PC-3 (cell line): ENCODE measurements at places on chromosomes 7 and 10. TPM values are rescaled to one million over a fixed set of nuclear protein-coding genes. Genes with fewer than 3 reads are reported as not detected.

GRCh38 chr7:51601461-51601860 lies 284.9 kb upstream of the COBL start:
- peaks cover 3% of the 10 kb centered on the region; the same call in 1 of the 2 replicates for H3K4me1 ChIP-seq
- H3K27ac ChIP-seq: no peak overlapping the region
- no peaks in the 10 kb centered on the region for H3K27me3 ChIP-seq

DNA sequence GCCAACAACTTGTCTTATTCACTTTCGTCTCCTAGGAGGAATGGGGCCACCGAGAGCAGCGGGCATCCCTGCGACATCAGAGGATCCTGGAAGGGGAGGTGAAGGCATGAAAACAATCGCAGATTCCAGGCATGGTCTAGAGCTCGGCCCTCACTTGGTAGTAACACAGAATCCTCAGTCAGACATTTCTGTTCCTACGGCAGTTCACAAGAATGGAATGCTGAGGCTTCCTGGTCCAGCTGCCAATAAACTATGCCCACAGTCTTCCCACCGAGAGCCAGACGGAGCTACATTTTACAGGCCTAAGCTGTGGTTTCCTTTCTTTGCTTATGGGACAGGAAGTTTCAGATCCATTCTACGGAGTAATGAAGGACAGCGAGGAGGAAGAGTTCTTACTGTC lies 75.8 kb downstream of the OR13A1 start:
- peaks cover 15% of the 10 kb centered on the region for H3K4me1 ChIP-seq
- no peak for DNase-seq
- H3K27me3 ChIP-seq: no peaks in the 10 kb centered on the region
- H3K27ac ChIP-seq: no peak overlapping the region
- H3K36me3 ChIP-seq: no peaks in the 10 kb centered on the region

DNA sequence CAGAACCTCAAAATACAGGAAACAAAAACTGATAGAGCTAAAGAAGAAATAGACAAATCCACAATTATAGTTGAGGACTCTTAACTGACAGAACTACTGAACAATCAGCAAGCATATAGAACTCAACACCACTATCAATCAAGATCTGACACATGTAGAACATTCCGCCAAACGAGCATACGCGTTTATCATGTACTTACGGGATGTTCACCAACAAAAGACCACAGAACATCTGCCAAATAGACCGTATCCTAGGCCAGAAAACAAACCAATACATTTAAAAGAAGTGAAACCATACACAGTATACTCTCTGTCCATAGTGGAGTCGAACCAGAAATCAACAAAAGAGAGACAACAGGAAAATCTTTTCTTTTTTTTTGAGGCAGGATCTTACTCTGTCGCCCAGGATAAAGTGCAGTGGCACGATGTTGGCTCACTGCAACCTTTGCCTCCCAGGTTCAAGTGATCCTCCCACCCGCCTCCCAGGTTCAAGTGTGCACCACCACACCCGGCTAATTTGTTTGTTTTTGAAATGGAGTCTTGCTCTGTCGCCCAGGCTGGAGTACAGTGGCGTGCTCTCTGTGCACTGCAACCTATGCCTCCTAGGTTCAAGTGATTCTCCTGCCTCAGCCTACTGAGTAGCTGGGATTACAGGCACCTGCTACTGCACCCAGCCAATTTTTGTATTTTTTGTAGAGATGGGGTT lies 5.1 kb downstream of the GNA12 start:
- H3K36me3 ChIP-seq: peaks cover 14% of the 10 kb centered on the region
- no peak for DNase-seq
- H3K27me3 ChIP-seq: no peaks in the 10 kb centered on the region
- H3K27ac ChIP-seq: no peak overlapping the region
- peaks cover 14% of the 10 kb centered on the region for H3K4me1 ChIP-seq

- H3K36me3 ChIP-seq: no peaks in the 10 kb centered on the region
- DNase-seq: peak; percentile 41
- no peak overlapping the region for H3K27ac ChIP-seq
- no peaks in the 10 kb centered on the region for H3K4me1 ChIP-seq
- 0 out of 2 replicates have a peak, but pooled peaks cover 5% of the 10 kb centered on the region for H3K27me3 ChIP-seq
These were observed 939.7 kb downstream of the KCNMA1 start for GRCh38 chr10:76697923-76698322.

- peaks cover 8% of the 10 kb centered on the region for H3K4me1 ChIP-seq
- no peaks in the 10 kb centered on the region for H3K27me3 ChIP-seq
- H3K4me3 ChIP-seq: no peak overlapping the region
- no peaks in the 10 kb centered on the region for H3K36me3 ChIP-seq
- no peak for DNase-seq
These were observed 156.5 kb downstream of the CSTF2T start for GRCh38 chr10:51542853-51543252.

GRCh38 chr7:51027106-51027934 lies 244.6 kb upstream of the GRB10 start:
- H3K4me1 ChIP-seq: peaks cover 25% of the 10 kb centered on the region
- H3K27ac ChIP-seq: no peak overlapping the region
- no peak for DNase-seq
- H3K4me3 ChIP-seq: no peak overlapping the region
- H3K27me3 ChIP-seq: no peaks in the 10 kb centered on the region

DNA sequence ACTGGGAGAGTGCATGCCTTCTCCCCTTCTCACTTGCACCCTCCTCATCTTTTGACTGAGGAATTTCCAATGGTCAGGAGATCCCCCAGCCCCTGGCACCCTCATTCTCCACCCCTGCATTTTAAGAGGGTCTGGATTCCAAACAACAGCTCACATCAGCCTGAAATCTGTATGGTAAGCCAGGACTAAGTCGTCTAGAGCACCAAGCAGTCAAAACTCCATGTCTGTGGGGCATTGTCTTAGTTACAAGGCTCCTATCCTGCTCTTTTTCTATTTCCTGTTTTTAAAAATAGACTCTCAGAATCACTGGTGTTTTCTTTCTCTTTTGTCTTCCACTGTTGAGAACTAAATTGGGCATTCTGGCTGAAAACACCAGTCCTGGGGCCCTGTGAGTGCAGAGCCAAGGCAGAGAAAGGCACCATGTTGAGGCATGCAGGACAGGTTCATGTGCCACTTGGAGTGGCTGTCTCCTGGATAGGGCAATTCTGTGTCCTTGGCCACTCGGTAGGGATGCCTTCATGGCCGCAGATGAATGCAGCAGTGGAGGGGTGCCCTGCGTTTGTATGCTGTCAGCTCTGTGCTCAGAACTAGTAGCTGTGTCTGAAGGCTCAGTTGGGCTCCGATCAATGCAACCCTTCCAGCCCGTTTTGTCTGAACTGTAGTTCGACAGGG lies 216.6 kb upstream of the YAE1 start:
- H3K4me1 ChIP-seq: no peaks in the 10 kb centered on the region
- no peak for DNase-seq
- no peaks in the 10 kb centered on the region for H3K36me3 ChIP-seq
- H3K27ac ChIP-seq: no peak overlapping the region

DNA sequence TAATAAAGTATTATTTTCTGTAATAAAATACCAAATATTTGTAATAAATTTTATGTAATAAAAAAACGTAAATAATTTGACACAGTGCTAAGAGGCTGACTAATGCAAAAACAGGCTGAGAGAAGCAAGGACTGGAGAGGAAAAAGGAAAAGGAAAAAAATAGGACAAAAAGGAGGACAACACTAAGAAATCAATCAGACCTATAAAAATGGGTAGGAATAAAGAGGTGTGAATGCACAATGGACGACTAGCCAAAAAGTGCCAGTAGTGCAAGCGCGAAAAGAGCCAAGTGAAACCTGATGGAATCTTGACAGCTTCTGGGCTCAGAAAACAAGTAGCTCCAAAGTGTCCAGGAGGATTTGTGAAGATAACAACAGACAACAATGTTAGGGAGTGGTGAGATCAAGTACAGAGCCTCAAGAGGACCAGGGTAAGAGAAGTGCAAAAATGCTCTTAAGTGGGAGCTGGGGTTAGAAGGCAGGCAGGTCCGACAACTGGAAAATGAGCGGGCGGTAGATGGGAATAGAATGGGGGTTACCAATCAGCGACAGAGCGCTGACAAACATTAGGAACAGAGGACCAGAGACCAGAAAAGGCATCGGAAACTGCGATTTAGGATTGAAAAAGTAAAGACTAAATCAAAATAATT lies 1.2 kb downstream of the BRAF start:
- peaks cover 22% of the 10 kb centered on the region for H3K4me1 ChIP-seq
- no peaks in the 10 kb centered on the region for H3K36me3 ChIP-seq
- peak overlapping the region; percentile 56; the same call in 1 of the 2 replicates for H3K27ac ChIP-seq
- peak; percentile 9 for DNase-seq
- H3K4me3 ChIP-seq: peak overlapping the region; percentile 93

Gene SPDYE2B
- not detected in 2 replicates for total RNA-seq

Gene PITX3
- total RNA-seq: not detected in 2 replicates

Gene PPP1R17
- not detected in 2 replicates for total RNA-seq
